ENCODE measurements at places on chromosomes 7 and 10.

GRCh38 chr7:12623223-12623622 is 52.7 kb downstream of the SCIN start:
- DNase-seq, result no peak

DNA sequence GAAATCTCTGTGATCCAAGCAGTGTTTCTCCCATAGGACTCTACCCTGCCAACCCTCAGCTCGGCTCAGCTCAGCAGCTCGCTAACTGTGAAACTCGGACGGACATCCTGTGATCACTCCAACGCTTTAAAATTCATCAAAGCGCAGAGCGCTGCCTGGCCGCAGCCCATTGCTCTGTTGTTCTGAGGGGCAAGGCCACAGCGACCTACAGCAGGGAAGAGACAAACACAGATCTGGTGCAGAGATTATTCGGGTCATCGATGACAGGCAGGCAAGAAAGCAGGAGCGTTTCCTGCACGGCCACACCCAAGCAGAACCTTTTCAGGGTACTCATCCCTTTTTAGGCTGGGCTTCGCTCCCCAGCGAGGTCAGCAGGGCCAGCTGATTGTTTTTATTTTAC is 72.1 kb downstream of the INSIG1 start:
- no peak for DNase-seq

DNA sequence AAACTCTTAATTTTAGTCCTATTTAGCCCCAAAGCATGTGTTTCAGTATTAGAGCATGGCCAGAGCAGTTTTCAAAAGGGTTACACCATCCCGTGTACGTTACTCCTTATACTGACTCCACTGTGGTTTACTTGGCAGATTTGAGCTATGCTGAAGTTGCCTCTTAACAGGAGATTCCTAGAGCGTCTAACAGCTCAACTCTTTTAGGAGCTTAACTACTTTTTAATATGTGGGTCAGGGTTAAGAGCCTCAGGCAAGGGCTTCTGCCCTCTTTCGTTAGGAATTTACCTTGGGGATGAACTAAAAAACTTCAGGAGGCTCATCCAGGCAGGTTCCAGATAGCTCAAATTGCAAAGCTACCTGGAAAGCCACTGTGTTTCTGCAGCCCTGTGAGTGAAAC is 674.8 kb upstream of the C7orf33 start:
- no peak for DNase-seq

- no peak for DNase-seq
Observed at GRCh38 chr10:3460420-3461128, 288.0 kb upstream of the PITRM1 start.

DNA sequence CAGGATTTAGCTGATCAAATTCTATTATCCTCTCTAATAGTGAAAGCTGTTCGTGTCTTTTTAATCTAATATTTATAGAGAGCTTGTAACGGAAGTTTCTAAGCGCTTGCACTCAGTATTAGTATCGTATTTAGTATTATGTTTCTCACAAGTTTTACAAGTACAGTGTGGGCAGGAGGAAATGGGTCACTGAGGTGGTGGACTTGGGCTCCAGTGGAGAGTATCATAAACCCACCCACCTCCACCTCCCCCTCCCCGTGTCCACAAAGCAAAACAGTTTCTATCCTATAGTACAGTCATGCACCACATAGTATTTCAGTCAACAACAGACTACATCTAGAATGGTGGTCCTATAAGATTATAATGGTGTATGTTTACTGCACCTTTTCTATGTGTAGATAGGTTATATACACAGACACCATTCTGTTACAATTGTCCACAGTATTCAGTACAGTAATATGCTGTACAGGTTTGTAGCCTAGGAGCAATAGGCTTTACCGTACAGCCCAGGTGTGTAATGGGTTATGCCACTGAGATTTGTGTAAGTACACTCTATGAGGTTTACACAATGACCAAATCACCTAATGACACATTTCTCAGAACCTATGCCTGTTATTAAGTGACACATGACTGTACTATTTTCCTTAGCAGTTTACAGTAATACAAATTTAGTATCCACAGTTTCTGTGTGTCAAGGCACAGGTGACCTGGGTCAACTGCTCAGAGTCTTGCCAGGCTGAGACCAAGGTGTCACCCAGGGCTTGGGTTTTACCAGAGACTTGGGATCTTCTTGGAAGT is 1021.3 kb upstream of the C7orf33 start:
- DNase-seq, result no peak

DNA sequence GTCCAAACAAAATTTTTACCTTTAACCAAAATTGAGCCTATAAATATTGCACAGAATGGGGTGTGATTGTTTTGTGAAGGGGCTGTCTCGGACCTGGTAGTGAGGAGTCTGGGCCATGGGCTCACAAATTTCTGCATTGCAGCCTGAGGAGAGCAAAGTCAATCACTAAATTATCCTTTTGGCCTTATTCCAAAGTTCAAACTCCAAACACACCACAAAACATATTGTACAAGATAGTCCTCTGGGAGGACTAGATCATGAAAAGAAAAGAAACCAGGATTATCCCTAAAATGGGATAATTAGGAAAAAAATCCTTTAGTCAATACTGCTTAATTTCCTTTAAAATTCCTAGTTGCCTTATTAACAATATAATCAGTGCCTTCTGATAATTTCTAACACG is 115.5 kb downstream of the BUB3 start:
- no peak for DNase-seq

DNA sequence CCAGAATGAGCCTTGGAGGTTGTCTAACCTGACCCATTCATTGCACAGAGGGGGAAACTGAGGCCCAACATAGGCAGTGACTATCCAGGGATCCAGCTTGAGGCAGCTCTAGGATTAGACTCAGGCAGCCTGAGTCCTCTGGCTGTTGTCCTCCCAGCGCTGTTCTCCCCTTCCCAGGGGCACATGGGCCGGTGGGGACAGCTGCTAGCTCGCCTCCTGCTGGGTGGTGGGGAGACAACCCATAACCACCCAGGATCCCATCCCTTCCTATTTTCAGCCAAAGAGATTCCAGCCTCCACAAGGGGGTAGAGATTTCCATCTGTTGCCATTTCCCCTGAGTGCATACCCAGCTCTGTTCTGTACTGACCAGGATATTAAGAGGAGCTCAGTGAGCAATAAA is 145.1 kb upstream of the GPR26 start:
- no peak for DNase-seq

GRCh38 chr7:64868499-64868898 is 34.6 kb upstream of the ZNF273 start:
- DNase-seq, result no peak

DNA sequence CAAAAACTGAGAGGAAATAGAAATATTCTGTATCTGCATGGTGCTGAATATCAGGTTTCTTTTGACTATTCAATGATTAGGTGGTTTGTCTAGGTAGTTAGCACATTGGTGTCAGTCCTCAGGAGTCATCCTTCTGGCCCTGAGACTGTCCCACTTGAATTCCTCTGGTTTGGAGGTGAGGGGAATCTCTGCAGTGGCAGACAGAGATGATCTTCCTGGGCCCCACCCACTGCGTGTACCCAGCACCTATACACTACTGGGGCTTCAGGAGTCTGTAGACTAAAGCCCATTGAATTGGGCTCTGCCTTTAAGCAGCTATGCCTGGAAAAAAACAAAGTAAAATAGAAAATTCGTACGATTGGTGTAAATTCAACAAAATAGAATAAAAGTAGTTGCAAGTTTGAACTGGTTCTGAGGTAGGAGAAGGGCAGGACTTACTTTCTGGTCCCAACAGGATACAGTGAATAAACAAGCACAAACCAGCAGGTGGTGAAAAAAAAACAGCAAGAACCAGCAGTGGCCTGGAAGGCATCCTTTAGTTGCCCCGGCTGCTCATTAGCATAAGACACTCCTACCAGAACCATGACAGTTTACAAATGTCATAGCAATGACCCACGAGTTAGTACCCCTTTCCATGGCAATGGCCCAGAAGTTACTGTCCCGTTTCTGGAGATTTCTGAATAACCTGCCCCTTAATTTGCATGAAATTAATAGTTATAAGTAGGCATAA is 1.7 kb downstream of the LIPM start:
- no peak for DNase-seq

DNA sequence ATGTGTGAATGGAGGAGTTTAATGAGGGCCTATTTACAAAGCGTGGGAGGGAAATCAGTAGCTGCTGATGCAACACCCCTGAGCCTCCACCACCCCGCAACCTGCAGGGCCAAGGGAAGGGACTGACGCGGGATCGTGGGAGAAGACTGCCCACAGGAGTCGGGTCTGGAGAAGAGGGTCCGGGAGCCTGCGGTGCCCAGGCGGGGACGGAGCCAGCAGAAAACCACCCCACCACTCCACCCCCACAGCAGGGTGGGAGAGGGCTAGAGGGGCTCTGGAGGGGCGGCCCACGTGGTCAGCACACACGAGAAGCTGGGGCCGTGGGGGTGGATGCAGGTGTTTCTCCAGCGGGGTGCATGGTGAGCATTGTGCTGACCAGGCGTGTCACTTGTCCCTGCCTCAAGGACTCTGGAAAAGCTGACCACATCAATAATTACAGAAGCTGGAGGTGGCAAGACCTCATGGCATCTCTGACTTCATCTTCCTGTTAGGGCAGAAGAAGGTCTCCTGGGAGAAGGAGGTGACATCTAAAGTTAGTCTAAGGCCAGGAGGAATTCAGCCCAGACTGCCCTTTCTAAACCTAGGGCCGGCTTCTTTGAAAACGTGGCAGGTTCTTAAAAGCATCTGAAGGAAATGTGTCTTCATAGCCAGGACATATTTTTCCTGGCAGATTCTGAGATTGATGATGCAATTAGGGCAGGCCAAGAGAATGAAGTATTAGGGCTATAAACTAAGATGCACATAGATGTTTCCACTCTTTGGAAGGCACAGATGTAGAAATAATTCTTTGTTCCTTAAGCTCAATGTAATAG is 150.9 kb downstream of the RGS10 start:
- DNase-seq, result no peak

DNA sequence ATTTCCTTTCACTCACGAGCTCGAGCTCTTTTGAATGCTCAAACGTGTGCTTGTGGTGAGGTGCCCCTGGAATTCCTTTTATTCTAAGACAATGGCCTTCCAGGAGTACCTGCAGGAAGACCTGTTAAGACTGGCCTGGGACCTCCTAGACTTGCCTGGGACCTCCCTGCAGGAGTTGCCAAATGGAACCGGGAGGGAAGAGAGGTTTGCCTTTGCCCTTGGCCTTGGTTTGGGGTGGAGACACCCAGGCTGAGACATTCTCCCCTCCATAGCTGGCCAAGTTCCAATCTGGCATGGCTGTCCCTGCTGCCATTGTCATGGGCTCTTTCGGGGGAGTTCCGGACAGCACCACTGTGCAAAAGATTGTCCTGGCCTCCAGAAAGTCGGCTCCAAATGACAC is 39.7 kb downstream of the DNAJB12 start:
- DNase-seq, result no peak

DNA sequence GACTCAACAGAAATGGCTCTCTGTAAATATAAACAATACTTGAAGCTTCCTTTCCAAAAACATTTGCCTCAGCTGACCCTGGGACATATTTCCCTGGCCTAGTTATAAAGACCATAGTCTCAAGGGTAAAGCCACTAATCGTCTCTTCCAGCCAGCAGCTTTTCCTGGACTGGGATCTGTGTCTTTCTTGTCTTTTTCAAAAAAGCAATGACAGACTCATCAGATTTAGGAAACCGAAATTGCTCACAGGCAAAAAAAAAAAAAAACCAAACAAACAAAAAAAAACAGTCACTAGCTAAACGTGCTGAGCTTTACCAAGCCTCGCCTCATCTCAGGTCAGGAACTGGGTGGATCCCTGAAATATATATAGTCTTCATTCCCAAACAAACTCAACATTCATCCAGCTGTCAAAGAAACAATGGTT is 23.5 kb downstream of the STN1 start:
- DNase-seq, result no peak

- DNase-seq, result no peak
Observed at GRCh38 chr10:117674646-117675045, 132.1 kb downstream of the EMX2 start.

DNA sequence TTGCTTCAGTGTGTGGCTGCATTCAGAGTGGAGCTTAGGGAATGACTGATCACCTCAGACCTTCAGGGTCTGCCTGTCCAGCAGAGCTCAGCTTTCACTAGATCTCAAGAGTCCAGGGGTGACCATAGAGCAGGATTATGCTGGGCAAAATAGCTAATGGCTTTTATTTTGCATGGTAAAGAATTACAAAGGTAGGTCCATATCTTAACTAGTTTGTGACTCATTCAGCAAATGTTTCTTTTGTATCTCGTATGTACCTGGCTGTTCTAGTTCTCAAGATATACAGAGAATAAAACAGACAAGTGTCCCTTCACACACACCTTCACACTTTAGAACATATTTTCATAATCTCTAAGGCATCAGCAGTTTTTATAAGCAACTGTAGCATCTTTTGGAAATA is 180.5 kb downstream of the DYNC1I1 start:
- no peak for DNase-seq

GRCh38 chr7:127901895-127902703 is 129.1 kb downstream of the LRRC4 start:
- no peak for DNase-seq

- DNase-seq, result no peak
Observed at GRCh38 chr7:132548489-132549078, 27.7 kb downstream of the PLXNA4 start.

GRCh38 chr7:46972205-46972604 is 609.7 kb downstream of the TNS3 start:
- no peak for DNase-seq

DNA sequence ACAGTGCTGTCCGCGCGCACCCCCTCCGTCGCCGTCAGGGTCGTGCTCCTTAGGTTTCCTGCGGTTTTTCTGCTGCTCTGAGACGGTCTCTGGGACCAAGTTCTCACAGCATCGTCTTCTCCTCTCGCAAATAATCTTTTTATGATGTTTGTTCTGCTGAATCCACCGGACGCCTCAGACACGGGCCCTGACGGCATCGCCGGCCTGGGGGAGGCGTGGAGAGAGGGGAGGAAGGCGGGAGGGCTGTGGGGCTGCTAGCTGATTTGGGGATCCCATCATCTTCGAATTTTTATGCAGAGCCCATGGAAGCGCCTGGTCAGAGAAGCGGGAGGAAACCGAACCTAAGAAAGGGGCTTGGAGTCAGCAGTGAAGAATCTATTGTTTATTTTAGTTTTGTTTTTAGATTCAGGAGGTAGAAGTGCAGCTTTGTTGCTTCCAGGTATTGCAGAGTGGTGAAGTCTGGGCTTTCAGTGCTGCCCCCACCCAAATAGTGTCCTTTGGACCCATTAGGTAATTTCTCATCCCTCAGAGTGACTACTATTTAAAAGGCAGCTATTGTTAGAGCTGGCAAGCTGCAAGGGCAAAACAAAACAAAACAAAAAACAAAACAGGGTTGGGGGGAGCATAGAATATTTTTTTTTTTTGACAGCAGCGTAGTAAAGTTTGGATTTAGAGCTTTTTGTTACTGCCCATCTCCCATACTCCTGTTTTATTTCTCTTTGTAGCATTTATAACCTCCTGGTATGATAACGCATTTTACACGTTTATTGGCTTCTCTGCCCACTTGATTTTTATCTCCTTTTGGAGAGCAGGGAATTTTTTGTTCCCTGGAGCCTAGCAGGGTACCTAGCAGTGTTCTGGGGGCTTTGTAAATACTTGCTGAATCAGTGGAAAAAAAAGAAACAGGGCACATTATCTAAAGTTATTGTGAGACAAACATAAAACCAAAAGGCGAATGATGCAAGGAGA is 92.6 kb downstream of the SPAG6 start:
- DNase-seq, result no peak

- no peak for DNase-seq
Observed at GRCh38 chr7:95758187-95758586, 14.2 kb upstream of the DYNC1I1 start.

GRCh38 chr10:92801978-92802872 is 46.1 kb upstream of the EXOC6 start:
- no peak for DNase-seq
